ENCODE measurements at places on chromosomes 1 and 21.

DNA sequence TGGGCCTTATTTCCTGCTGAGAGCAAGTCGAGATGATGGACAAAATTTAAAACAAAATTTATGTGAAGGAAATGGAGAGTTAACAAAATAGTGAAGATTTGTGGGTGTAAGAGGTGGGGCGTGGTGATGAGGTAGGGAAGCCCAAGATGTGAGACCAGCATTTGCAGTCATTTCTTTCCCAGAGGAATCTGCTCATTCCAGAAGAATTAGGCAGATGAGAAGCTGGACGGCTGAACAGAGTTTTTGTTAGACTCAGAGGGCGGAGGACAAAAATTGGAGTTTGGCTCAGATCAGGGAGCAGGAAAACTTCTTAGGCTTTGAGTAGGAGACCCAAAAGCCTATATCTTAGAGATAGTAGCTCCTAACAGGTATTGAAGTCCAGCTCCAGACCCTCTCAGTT lies 65.3 kb downstream of the CAMTA1 start:
- no peak for DNase-seq

DNA sequence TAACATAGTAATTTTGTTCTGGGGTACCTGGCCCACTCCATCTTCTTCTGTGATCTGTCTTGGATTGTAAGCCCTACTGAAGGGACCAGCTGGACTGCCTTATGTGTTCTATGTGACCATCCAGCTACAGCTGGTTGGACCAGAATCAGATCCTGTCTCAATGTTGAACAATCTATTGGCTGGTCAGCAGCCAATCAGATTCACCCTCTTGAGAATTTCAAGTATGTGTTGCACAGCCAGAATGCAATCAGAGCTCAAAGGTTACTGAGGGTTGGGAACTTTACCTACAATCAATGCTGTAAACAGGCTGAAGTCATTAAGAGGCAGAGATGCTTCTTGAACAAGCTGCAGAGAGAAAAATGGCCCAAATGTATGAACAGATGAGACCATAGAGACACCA lies 61.9 kb downstream of the KCNC4 start:
- DNase-seq, result no peak

- DNase-seq, result no peak
Measured at GRCh38 chr1:169608226-169608625, 21.7 kb downstream of the SELP start.

GRCh38 chr1:153417136-153417888 lies 992 bp downstream of the S100A7A start:
- DNase-seq, result no peak

DNA sequence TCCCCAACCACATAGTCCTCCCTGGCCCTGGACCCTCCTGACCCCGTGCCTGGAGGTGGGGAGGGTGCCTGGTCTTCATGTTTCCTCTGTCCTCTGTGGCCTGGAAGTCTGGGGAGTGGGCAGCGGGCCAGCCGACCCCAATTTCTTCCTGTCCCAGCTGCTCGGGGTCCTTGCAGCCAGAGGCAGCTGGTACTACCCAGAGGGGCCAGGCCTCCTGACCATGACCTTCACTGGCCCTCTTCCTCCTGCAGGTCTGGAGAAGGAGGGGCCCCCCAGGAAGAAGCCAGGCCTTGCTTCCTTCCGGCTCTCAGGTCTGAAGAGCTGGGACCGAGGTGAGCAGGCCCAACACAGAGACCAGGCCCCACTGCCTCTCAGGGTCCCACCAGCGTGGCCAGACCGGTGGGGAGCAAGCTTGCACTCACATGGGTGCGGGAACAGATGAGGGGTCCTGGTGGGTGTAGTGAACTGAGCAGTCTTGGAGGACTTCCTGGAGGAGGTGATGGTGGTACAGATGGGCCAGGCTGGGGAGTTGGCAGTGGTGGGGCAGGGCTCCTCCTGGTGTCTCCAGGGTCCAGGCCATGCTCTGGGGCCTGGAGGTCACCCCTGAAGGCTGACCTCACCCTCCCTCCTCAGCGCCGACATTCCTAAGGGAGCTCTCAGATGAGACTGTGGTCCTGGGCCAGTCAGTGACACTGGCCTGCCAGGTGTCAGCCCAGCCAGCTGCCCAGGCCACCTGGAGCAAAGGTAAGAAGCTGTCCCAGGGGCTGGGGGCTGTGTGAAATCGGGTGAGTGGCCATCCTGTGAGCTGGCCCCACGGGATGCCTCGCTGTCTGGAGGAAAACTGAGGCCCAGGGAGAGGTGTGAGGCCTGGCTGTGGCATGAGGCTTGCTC lies 32.7 kb downstream of the TRIM11 start:
- no peak for DNase-seq

DNA sequence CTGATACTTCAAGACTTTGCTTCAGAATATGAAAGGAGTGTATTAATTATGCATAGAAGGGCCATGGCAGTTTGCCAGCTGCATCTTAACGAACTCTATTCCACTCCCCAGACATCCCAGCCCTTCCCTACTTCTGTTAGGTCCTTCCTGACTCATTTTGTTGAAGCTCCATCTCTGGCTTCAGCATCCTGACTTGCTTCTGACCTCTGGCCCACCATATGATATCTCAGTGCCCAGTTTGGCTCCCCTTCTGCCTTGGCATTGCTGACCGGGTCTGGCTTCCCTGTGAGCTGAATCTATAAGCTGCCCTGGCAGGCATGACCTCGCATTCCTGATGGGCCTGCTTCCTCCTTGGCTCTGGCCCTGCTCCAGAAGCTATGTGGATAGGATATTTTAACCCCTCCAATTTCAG lies 27.6 kb upstream of the ARHGAP29 start:
- no peak for DNase-seq

GRCh38 chr1:39065542-39065941 lies 39.4 kb downstream of the NDUFS5 start:
- DNase-seq, result no peak
